ENCODE measurements at places on chromosomes 4 and X.

GRCh38 chr4:119774840-119775239, 146.2 kb upstream of the PDE5A start:
- no peak for DNase-seq

- DNase-seq, result no peak
Observed at GRCh38 chr4:15868826-15869413, 69.6 kb downstream of the FGFBP1 start.

DNA sequence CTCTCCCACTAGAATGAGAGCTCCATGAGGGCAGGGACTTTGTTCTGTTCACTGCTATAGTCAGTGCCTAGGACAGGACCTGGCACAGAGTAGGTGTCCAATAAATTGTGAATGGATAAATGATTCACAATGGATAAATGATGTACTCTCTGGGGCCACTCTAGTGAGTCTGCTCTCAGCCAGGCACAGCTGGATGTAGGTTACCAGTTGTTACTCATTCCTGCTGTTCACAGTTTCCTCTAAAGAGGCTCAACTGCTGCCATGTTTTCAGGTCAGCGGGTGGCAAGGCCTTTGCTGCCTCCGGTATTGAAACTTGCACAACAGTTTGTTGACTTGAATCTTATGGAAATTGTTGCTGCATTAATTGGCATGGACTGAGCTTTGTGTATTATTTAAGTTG, 99.1 kb downstream of the NHSL2 start:
- DNase-seq, result no peak

- no peak for DNase-seq
Observed at GRCh38 chr4:113496698-113497097, 264.8 kb downstream of the CAMK2D start.

DNA sequence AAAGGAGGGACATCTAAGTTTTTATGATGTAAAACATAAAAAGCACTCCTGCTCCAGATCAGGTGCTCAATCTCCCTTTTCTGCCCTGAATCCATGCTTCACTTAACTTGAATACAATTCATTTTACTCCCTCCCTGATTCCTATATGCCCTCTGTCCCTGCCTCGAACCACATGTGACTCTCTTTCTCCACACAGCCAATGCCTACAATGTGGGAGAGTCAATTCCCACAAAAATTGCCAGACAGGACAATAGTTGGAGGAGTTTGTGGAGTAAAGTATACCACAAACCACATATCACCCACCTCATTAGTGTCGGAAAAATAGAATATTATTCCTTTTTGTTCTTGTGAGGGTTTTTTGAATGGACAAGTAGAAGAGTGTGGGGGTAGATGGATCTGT, 9.7 kb downstream of the AMMECR1 start:
- DNase-seq, result no peak

DNA sequence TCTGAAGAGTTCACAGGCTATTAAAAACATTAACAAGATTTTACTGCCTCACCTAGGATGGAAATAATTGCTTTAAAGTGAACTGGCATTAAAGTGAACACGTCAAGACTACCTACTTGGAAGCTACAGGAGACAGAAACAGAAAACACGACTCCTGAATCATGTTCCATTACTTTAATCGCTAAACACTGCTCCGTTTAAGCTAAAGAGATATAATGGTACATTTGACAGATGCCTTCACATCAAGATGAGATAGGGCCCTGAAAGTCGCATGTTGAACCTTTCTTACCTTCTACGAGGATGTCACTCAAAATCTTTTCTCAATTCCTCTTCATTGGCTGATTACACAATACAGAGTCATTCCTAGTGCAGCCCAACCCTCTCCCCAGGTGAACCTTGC, 206.3 kb upstream of the GATB start:
- no peak for DNase-seq

DNA sequence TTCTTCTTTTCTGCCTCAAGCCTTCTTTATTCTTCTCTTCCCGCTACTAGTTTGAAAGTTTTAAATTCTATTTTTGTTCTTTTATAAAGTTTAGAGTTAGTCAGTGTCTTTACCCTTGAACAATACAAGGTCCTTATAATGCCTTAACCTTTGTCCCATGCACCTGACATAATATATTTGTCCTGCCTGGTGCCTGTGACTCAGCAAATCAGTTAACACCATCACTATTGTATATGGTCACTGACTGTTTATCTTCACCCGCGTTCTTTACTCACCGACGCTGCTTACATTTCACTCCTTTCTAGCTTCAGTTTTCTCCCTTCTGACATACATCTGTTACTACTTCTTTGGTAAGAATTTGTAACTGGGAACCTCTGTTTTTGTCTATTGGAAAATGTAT, 5.7 kb downstream of the SMIM20 start:
- DNase-seq, result no peak
